Femur (tissue), 1 donor: ENCODE measurements at places on chromosomes 5 and 9.

GRCh38 chr9:76369583-76369982, 24.6 kb downstream of the RFK start:
- peak; percentile 48 for DNase-seq

GRCh38 chr9:101566904-101567724, 27.7 kb downstream of the PPP3R2 start:
- DNase-seq = no peak

- DNase-seq = no peak
Observed at GRCh38 chr5:537098-537497, 12.8 kb upstream of the SLC9A3 start.

DNA sequence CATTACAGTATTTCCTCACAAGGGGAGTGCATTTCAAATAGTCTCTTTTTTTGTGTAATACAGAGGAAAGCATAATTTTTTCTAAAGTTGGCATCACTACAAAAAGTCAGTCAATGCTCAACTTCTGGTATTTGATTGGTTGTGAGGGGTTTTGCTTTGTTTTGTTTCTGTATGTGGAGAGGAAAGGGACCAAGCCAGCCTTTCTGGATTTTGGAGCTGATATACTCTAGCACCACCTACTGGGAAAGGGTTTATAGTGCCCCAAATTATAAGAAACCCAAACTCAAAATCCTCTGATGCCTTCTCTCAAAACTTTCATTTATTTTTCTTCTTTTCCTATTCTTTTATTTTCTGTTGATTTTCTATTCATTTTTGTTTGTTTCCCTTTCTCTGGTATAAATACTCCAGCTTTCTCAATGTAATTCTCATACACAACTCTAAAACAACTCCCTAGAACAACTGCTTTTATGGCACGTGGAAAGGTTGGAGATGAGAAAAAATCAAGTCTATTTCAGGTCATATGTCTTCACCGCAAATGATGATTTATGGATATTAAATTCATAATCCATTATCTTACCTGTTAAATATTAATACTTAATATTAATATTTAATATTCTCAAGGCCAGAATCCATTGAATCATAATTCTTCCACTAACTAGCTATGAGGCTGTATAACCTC, 69.5 kb upstream of the ANXA1 start:
- no peak for DNase-seq

DNA sequence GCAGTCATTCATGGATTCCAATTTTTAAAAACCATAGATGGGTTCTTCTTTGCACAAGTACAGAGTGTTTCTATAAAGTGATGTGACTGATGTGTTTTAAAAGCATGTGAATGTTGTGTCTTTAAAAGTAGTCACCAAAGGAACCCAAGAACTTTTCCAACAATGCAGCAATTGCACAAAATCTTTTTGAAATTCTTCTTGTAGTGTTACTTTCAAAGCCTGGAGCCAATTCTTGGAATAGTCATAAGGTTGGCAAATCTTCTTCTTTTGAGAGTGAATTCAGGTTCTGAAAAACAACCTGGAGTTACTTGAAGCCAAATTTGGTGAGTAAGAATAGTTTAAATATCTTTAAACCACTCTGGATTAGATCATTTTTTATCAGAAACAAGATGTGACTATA, 10.5 kb downstream of the GRAMD2B start:
- DNase-seq = no peak

- DNase-seq = peak; percentile 85
Observed at GRCh38 chr9:16870596-16871335, at the start of gene BNC2. BNC2 (minus strand) TSS chr9:16870670; CDS start chr9:16870648, 22 bp downstream.

GRCh38 chr9:16575986-16576245, 294.6 kb downstream of the BNC2 start:
- no peak for DNase-seq

- DNase-seq = no peak
Observed at GRCh38 chr5:43078956-43079355, 38.8 kb upstream of the ANXA2R start.

DNA sequence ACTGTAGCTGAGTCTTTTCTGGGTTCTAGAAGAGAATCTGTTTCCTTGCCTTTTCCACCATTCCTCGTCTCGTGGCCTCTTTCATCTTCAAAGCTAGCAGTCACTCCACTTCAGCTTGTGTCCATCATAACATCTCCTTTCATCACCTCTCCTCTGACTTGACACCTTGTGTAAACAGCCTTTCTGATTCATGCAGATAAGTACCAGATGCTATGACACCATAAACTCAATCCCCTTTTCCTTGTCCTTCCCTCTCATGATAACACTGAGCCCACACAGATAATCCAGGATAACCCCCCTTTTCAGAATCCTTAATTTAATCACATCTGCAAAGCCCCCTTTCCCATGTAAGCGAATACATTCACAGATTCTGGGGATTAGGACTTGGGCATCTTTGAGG, 95.5 kb downstream of the SNX24 start:
- DNase-seq = no peak

DNA sequence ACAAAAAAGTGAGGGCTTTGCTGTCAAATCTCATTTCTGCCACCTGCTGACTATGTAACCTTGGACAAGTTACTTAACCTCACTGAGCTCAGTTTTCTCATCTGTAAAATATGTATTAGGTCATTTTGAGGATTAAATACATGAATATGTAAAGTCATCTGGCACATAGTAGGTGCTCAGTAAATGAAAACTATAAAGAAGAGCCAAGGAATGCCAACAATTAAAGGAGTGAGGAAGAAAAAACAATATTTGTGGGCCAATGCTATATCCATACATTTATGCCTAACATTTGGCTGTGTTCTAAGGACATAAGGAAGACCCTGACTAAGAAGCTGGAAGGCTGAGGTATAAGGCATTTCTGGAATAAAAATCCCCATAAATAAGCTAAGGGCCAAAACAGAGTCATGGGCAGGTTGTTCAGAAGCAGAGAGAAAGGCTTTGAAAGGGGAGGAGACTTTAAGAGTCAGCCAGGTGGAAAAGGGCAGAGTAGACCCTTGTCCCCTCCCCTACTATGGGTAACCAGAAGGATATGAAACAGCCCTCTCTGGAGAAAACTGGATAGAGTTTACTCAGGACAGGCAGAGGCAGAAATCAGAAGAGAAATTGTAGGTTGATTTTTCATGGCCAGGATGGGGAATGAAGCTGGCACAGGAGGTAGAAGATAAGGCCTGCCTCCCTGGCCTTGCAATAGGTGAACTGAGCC, 47.6 kb upstream of the SIL1 start:
- DNase-seq = no peak

DNA sequence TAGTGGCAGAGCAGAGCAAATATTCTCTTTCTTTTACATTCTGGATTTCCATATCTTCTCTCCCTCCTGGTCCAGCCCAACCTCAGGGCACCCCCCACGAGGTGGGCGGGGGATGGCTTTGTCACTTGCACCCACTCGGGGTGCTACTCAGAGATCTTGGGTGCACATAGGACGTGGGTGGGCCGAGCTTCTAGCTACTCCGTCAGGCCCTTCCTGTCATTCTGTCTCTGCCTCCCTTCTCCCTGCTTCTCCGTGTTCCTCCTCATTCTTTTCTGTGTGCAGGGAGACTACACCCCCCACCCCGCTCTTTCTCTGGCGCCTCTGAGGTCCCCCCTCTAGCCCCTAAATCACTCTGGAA, 19.5 kb downstream of the PCDHGC5 start:
- DNase-seq = no peak

DNA sequence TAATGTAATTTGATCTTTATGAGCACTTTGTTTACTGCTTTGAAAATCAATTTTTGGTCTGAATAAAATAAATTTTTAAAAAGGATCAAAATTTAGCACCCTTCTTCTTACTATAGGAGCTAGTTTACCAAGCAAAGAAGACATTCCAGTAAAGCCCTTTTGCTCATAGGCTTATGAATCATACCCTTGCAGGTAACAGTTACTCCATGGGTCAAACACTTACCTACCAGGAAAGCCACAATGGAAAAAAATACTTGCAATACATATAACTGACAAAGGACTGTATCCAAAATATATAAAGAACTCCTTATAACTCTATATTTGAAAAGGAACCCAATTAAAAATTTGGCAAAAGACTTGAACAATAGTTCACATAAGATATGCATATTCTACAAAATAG, 66.6 kb downstream of the SHOC1 start:
- DNase-seq = no peak

DNA sequence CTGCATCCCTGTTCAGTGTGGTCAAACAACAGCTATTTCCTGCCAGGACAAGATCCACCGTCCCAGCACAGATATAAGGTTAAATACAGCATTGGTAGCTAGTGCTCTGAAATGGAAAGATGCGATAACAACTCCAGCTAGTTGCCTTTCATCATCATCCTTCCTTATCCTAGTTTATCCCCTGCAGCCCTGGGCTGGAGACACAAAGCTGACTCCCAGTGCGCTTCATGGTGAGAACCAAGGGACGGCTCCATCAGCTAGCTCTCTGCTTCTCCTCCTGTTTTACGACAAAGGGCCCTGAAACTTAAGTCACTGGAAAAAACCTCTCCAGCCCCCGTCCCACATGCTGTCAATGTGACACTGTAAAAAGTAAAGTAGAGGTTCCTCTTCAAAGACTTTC, 37.9 kb downstream of the CDC14B start:
- no peak for DNase-seq

DNA sequence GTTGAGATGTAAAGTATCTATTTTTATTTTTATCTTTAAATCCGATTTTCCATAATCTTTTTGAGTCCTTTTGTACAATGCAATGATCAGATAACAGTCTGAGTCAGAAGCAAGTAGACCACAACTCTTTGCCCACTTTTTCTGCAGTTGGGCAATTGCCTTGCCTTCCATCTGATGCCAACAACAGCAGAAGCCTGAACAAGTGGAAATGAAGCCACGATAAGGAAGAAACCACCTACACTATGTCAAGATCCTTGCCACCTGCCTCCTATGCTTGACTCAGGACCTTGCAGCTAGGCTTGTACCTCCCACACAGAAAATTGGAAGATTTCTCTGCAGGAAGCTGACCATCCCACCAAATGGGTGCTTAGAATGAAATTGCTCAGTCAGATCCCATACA, 78.6 kb downstream of the ANXA1 start:
- no peak for DNase-seq

GRCh38 chr5:37211661-37212060, 37.5 kb downstream of the CPLANE1 start:
- no peak for DNase-seq

DNA sequence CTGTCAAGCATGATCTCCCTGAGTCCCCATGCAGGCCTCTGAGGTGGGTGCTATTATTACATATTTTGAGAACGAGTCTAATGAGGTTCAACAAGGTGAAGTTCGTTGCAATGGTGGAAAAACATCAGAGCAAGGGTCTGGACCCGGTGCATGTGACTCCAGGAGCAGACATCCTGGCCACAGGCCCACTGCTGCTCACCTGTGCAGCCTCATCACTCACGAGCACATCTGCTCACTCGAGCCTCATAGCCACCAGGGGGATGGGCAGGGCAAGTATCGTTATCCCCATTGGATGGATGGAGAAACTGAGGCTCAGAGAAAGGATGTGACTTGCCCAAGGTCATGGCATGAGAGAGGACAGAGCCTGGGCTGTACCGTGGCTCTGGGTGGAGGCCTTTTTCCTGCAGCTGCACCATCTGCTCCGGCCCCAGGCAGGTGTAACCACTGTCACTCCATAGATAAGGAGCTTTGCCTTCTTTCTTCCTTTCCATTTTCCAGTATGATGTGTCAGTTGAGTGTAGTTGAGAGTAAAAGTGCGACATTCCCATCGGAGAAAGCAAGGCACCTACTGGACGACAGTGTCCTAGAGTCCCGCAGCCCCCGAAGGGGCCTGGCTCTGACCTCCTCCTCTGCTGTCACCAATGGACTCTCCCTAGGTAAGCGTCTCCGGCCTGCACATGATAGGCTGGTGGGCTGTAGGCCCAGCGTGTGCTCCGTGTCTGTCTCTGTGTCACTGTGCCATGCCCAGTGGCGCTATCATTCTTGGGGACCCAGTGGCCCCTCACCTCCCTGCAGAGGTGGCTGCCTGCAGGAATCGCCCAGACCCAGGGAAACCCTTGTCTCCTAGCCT, 68.4 kb upstream of the GARNL3 start:
- DNase-seq = no peak

- no peak for DNase-seq
Observed at GRCh38 chr5:128641861-128642260, 103.8 kb upstream of the FBN2 start.

GRCh38 chr9:111902391-111903139, 6.0 kb downstream of the UGCG start:
- DNase-seq = no peak

DNA sequence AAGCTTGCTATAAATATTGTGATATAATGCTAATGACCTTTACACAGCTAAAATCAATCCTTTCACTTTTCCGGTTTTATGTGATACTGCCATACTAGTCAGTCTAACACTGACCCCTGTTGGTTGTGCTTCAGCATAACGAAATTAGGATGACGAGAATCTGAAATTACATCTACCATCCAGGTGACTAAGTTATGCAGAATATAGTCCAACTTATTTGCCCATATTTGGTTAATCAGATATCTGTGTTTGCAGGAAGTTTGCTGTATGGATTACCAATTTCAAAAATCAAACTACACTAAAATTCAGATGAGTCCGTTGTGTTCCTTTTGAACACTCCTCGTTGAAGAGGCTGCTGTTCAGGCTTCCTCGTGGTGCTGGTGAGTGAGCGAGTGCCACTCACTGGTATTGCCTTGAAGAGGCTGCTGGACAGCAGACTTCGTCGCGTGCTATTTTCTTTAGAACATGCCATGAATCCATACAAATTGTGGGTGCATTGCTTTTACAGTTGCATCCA, 32.5 kb downstream of the TENT4A start:
- DNase-seq = no peak

DNA sequence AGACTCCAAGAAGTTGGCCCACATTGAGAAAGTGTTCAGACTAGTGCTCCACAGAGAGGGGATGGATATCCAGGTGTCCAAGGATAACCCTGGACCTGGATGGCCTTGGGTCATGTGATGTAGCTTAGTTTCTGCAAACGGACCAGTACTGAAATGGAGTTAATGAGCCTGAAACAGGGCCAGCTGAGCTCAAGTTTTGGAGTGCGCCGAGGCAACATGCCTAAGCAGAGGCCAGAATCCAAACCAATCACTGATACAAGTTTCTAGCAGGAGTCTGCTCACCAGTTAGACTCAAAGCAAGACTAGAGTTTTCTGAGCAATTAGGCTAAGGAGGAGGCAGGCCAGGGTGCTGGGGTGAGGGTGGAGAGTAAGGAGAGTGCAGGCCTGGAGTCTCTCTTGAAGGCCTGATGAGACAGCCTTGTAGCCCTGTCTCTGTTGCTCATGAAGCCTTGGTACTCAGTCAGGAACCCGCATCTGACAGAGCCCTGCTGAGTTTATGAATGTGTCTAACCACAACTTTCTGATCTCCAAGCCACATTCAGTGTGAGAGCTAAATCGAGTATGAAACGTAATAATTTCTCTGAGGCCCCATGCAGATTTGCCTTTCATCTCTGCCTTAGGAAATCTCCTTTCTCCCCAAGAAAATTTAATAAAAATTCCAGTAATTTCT, 68.9 kb upstream of the EQTN start:
- DNase-seq = peak; percentile 34

DNA sequence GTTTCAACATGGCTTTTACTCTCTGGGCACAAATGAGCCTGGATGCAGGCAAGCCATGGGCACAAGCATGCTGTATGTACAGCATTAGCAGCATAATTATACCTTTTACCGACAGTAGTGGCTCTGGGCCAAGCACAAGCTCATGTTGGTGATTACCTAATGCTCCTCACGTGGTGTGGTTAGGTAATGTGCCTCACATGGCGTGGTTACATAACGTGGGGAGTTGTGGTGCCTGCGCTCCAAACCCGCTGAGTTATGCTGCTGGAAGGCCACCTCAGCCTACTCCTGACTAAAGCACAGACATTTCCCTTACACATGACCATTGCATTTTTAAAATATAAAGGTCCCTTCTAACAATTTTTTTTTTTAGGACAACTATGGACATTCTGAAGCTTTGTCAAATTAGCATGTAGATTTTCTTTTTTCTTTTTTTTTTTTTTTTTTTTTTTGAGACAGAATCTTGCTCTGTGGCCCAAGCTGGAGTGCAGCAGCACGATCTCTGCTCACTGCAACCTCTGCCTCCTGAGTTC, 794.0 kb downstream of the EFNA5 start:
- no peak for DNase-seq
